Stimulated activated CD8-positive, alpha-beta memory T cell treated with anti-CD3 and anti-CD28 coated beads, Interleukin-2, amount 100 ng/mL, for 1 hour (primary cell): ENCODE measurements at places on chromosomes 2 and 18.

DNA sequence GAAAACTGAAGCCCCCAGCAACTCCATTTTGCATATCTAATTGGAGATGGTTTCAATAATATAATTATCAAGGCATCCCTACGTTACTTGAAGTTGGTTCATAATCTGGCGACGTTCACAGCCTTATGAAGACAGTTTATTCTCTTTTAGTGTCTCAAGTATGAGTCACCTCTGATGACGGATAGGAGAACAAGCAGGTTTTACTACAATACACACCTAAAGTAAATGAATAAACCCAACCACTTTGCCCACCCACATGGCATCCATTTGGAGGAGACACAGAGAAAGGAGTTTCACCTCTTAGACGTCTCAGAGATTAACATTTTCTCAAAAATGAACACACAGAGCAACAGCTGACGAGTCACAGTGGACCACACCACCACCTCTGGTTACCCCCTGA lies 40.8 kb downstream of the BCL11A start:
- no peak for DNase-seq

GRCh38 chr2:80778704-80779103 lies 474.2 kb upstream of the LRRTM1 start:
- DNase-seq: no peak

DNA sequence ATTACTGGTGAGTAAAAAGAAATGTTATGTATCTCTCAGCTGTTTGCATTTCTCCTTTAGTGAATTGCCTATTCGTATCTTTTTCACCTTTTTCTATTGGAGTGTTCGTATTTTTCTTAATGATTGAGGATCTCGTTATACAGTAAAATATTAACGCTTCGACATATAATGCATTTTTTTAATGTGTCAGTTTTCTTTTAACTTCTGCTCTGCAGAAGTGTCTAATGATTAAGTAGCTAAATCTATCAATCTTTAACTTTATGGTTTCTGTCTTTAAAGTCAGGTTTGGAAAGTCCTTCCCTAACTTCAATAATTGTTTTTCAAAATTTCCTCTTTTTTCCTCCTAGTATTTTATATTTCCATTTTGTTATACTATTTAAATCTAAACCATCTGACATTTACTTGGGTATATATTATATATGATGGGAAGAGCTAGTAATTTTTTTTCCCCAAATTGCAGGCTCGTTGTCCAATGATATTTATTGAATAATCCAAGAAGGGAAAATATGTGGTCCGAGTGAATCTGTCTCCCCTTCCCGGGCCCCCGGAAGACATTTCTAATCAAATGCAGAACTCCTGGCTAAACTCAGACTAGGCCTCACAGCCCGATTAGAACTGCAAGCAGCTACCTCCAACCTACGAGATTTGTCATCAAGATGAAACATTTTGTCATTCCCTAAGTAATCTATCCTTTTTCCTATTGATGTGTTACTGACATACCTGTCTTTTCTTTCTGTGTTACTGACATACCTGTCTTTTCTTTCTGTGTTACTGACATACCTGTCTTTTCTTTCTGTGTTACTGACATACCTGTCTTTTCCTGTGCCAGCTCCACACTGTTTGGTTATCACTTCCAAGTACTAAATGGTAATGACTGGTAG lies 17.2 kb downstream of the PCBP1 start:
- no peak for DNase-seq

- no peak for DNase-seq
Measured at GRCh38 chr2:106163948-106164545, 30.1 kb downstream of the UXS1 start.

- DNase-seq: no peak
Measured at GRCh38 chr2:112693596-112693995, 27.2 kb upstream of the NT5DC4 start.

DNA sequence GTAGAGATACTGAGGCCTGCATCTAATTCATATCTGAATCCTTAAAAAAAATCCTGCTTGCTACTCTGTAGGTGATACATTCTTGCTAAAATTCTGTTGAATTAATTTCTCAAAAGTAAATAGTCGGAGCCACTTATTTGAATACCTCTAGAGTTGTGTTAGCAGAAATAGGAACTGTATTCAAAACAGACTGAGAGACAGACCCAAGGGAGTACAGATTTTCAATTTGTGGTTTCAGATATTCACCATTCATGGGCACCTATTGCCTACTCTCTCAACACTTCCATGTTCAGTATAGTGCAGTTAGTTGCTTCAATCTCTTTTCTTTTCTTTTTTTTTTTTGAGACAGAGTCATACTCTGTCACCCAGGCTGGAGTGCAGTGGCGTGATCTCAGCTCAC lies 46.6 kb upstream of the CTLA4 start:
- no peak for DNase-seq

GRCh38 chr18:46291149-46291548 lies 187.0 kb downstream of the HAUS1 start:
- no peak for DNase-seq

DNA sequence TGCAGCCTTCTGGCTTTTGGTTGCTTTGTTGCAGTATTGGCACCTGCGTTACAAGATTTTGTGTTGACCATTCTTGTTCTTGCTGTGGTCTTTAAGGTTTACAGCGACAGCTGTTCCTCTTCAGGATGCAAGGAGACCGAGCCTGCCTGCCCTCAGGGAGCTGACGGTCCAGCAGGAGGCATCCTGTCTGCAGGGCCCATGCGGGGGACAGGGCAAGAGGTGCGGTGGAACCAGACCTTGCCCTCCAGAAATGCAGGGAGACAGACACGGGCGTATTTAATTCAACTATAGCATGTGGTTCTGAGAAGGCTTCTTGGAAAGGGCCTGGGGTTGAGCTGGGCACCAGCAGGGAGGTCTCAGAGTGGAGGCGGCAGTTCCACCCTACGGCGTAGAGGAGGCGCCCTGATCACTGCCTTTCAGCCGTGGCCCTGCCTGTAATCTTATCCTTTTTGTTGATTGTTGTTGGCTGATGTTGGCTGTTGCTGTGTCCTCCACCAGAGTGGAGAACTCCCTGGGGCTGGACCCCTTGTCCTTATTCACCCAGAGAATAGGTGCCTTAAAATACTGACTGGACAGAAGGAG lies 71.7 kb downstream of the HPCAL1 start:
- DNase-seq: no peak

DNA sequence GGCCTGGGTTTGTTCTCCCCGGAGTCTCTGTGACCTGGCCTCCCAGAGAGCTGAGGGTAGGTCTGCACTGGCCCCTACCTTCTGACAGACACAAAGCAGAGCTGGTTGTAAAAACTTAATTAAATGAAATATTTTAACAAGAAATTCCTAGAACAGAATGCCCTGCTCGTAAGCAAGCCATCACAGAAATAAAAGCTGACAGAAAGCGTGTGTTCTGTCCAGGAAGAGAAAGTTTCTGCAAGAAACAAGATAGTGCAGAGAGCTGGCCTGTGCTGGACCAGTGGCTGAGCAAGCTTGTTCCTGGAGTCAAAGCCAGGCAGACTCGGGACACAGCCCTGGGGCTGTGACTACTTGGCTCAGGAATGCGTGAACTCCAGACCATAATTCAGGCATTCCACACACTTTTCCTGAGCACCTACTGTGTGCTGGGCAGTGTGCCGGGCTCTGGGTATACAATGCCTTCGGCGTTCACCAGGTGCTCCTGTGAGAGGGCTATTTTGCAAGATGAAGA lies 51.6 kb downstream of the APOB start:
- DNase-seq: no peak

GRCh38 chr18:64288432-64288831 lies 139.5 kb upstream of the LINC00305 start:
- no peak for DNase-seq

GRCh38 chr2:146776596-146776995 lies 1068.2 kb upstream of the ACVR2A start:
- DNase-seq: no peak

GRCh38 chr18:79007440-79007839 lies 27.8 kb downstream of the SALL3 start:
- DNase-seq: no peak

GRCh38 chr2:134143568-134143967 lies 110.3 kb upstream of the MGAT5 start:
- no peak for DNase-seq

- DNase-seq: no peak
Measured at GRCh38 chr2:149058936-149059335, 20.4 kb downstream of the LYPD6B start.

- no peak for DNase-seq
Measured at GRCh38 chr2:121810959-121811853, 55.8 kb downstream of the TSN start.

DNA sequence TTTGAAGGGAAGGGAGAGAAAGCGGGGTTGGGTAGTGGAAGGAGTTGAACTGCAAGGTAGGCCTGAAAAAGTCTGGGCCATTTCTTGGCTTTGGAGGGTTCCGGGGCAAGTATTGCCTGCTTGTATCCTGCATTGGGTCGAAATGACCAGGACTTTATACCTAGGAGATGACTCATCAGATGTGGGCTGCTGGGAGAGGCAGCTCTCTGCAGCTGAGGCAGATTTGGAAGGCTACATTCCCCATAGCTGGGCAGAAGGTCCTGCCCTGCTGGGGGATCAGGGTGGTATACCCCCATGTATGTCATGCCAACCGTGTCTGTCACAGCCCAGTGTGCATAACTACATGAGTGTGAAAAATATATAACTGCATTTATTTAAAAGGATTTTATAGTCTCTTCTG lies 171.8 kb upstream of the SPRED2 start:
- DNase-seq: no peak

GRCh38 chr2:239344857-239345216 lies 56.0 kb downstream of the HDAC4 start:
- DNase-seq: no peak

GRCh38 chr2:177077778-177078177 lies 134.8 kb upstream of the HNRNPA3 start:
- no peak for DNase-seq

DNA sequence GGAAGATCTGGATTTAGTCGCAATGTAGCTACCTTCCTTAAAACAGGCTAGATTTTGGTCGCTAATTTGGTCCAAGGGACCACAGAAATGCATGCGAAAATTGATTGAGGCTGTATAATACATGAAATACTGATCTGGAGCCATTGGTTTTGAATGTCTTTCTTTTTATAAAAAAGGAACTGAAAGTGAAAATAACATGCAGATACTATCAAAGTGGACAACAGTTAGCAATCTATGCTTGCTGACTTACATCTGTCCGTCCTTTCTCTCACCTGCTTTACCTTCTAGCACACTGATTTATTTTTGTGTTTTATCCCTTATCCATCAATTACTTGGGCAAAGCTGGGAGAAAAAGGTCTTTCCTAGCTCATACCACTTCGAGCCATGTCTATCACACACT lies 1459.8 kb upstream of the ACVR2A start:
- DNase-seq: no peak

- no peak for DNase-seq
Measured at GRCh38 chr2:183292028-183292427, 167.8 kb downstream of the NUP35 start.
